Thoracic aorta (tissue), 2 donors: ENCODE measurements at places on chromosomes 13 and 19. TPM values are rescaled to one million over a fixed set of nuclear protein-coding genes. Genes with fewer than 3 reads are reported as not detected.

- H3K27ac ChIP-seq, result no peak overlapping the region
- H3K4me1 ChIP-seq, result no peaks in the 10 kb centered on the region
- H3K36me3 ChIP-seq, result no peaks in the 10 kb centered on the region
- no peaks in the 10 kb centered on the region for H3K27me3 ChIP-seq
- no peak overlapping the region for H3K4me3 ChIP-seq
These were observed 1577.5 kb upstream of the PRR20A start for GRCh38 chr13:55563267-55563666.

NLRP5 gene
- not detected for total RNA-seq

MEDAG gene
- total RNA-seq, result 634 TPM

DNA sequence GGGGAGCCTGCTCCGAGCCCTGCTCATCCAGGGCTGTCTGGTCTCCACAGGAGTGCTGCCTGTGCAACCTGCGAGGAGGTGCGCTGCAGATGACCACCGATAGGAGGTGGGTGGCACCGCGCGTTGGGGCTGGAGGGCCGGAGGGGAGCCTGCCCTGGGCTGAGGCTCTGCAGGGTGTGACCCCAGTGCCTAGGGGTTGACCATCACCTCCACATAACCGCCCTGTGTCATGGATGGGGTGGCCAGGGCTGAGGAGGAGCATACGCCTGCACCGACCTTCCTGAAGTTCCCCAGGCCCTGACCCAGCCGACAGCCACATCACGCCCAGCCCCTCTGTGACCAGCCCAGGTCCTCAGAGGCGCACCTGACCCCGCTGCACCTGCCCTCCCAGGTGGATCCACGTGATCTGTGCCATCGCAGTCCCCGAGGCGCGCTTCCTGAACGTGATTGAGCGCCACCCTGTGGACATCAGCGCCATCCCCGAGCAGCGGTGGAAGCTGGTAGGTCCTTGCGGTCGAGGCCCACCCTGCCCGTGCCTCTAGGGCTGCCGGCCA is 168.7 kb downstream of the KDM4B start:
- no peak overlapping the region for H3K27ac ChIP-seq
- H3K36me3 ChIP-seq, result peaks cover 49% of the 10 kb centered on the region
- H3K4me1 ChIP-seq, result no peaks in the 10 kb centered on the region
- DNase-seq, result no peak
- H3K27me3 ChIP-seq, result no peaks in the 10 kb centered on the region

- no peaks in the 10 kb centered on the region for H3K27me3 ChIP-seq
- H3K4me3 ChIP-seq, result no peak overlapping the region
- no peak for DNase-seq
- H3K4me1 ChIP-seq, result peaks cover 10% of the 10 kb centered on the region
- H3K36me3 ChIP-seq, result no peaks in the 10 kb centered on the region
- H3K27ac ChIP-seq, result peak overlapping the region; percentile 54
These were observed 35.6 kb downstream of the EFNB2 start for GRCh38 chr13:106499896-106500295.

FCAR gene
- total RNA-seq, result 7.1 TPM

MCOLN1 gene
- 19.6 TPM for total RNA-seq

GRCh38 chr13:38223089-38223488 is 126.6 kb upstream of the UFM1 start:
- no peak overlapping the region for H3K27ac ChIP-seq
- no peak for DNase-seq
- H3K4me3 ChIP-seq, result no peak overlapping the region
- H3K36me3 ChIP-seq, result no peaks in the 10 kb centered on the region
- H3K27me3 ChIP-seq, result no peaks in the 10 kb centered on the region
- no peaks in the 10 kb centered on the region for H3K4me1 ChIP-seq

DNA sequence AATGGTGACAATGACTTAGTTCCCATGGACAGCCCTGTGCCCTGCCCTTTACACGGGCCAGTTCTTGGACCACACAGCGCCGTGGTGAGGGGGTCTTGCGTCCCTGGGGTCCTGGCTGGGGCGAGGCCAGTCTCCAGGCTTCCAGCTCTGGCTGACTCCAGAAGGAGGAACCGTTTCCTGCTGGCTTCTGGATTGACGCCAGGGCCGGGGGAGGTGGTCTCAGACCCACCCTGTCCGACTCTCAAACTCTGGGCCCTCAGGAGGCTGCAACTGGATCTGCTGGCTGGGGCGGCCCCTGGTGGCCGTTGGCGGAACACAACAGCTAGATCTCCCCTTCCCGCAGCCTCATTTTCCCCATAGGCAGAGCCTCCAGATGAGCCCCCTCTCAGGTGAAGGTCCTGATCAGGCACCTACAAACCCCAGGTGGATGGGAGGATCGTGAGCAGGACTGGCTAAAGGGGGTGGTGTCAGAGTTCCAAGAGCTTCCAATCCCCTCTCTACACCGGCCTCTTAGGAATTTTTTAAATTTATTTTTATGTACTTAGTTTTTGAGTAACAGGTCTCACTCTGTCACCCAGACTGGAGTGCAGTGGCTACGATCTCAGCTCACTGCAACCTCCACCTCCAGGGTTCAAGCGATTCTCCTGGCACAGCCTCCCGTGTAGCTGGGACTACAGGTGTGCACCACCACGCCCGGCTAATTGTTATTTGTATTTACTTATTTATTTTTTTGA is 8.0 kb downstream of the CCDC194 start:
- no peaks in the 10 kb centered on the region for H3K36me3 ChIP-seq
- no peaks in the 10 kb centered on the region for H3K27me3 ChIP-seq
- no peak overlapping the region for H3K4me3 ChIP-seq
- no peak overlapping the region for H3K27ac ChIP-seq
- no peak for DNase-seq

DNA sequence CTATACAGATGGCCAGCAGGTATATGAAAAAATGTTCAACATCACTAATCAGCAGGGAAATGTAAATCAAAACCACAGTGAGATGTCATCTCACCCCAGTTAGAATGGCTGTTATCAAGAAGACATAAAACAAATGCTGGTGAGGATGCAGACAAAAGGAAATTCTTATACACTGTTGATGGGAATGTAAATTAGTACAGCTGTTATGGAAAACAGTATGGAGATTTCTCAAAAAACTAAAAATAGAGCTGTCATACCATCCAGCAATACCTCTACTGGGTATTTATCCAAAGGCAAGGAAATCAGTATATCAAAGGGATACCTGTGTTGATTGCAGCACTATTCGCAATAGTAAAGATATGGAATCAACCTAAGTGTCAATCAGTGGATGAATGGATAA is 22.9 kb downstream of the COG3 start:
- peaks cover 24% of the 10 kb centered on the region for H3K36me3 ChIP-seq
- no peaks in the 10 kb centered on the region for H3K4me1 ChIP-seq
- H3K27ac ChIP-seq, result no peak overlapping the region
- no peak for DNase-seq
- no peaks in the 10 kb centered on the region for H3K27me3 ChIP-seq
- H3K4me3 ChIP-seq, result no peak overlapping the region

GRCh38 chr13:111925146-111925875 is 141.6 kb upstream of the SOX1 start:
- H3K4me3 ChIP-seq, result no peak overlapping the region
- H3K27me3 ChIP-seq, result no peaks in the 10 kb centered on the region
- no peak for DNase-seq
- no peaks in the 10 kb centered on the region for H3K4me1 ChIP-seq
- no peak overlapping the region for H3K27ac ChIP-seq

DNA sequence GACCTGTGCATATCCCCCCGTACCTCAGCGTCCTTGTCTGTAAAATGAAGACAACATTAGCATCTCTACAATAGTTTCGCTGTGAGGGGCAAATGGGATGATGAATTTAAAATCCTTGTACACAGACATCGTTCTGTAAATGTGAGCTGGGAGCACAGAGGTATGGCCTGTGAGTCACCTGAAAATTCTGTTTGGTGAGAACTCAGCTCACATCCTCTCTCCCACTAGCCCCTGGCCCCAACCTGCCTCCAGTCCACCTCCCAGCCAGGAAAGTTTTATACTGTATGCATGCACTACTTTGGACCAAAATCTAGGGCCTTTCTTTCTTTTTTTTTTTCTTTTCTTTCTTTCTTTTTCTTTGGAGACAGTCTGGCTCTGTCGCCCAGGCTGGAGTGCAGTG is 8.7 kb upstream of the IZUMO2 start:
- no peak for DNase-seq
- H3K27ac ChIP-seq, result no peak overlapping the region

CASP14 gene
- 0.54 TPM for total RNA-seq

GRCh38 chr19:4088975-4089374 is 22.3 kb upstream of the ZBTB7A start:
- H3K27me3 ChIP-seq, result no peaks in the 10 kb centered on the region
- peak overlapping the region; percentile 52 for H3K4me3 ChIP-seq
- peaks cover 3% of the 10 kb centered on the region for H3K4me1 ChIP-seq

- no peaks in the 10 kb centered on the region for H3K36me3 ChIP-seq
- H3K27ac ChIP-seq, result no peak overlapping the region
- DNase-seq, result no peak
- H3K27me3 ChIP-seq, result no peaks in the 10 kb centered on the region
These were observed 13.6 kb downstream of the DLEU7 start for GRCh38 chr13:50829896-50830295.

GRCh38 chr13:23202383-23202782 is 21.6 kb downstream of the SGCG start:
- H3K4me3 ChIP-seq, result no peak overlapping the region
- no peaks in the 10 kb centered on the region for H3K4me1 ChIP-seq
- no peaks in the 10 kb centered on the region for H3K27me3 ChIP-seq
- H3K36me3 ChIP-seq, result no peaks in the 10 kb centered on the region
- DNase-seq, result no peak

ZNF91 gene
- total RNA-seq, result 63.0 TPM

KLK2 gene
- not detected for total RNA-seq

DNA sequence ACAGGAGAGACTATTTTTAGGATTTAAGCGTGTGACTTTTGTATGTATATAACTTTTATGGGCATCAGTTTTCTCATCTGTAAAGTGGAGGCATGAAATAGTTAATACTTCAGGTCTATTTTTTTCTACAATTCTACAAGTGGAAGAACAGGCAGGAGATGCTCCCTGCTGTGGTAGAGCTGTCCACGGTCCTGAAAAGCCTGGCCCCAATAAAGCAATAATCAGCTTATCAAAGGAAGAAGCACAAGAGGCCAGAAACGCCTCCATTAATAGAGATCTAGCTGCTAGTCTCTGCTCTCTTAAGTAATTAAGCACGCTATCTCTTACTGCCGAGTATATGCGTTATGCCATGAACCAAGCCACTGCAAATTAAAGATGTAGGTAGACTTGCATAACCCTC is 28.0 kb upstream of the WASF3 start:
- H3K27me3 ChIP-seq, result no peaks in the 10 kb centered on the region
- H3K4me3 ChIP-seq, result no peak overlapping the region
- H3K27ac ChIP-seq, result no peak overlapping the region
- H3K4me1 ChIP-seq, result no peaks in the 10 kb centered on the region

- H3K27ac ChIP-seq, result no peak overlapping the region
- peaks cover 22% of the 10 kb centered on the region for H3K4me1 ChIP-seq
- no peak for DNase-seq
- H3K36me3 ChIP-seq, result no peaks in the 10 kb centered on the region
These were observed 88.1 kb downstream of the TSC22D1 start for GRCh38 chr13:44487989-44488388.

- H3K27me3 ChIP-seq, result no peaks in the 10 kb centered on the region
- DNase-seq, result no peak
- H3K4me1 ChIP-seq, result no peaks in the 10 kb centered on the region
These were observed 707.5 kb downstream of the SLITRK6 start for GRCh38 chr13:85091631-85092234.

DNA sequence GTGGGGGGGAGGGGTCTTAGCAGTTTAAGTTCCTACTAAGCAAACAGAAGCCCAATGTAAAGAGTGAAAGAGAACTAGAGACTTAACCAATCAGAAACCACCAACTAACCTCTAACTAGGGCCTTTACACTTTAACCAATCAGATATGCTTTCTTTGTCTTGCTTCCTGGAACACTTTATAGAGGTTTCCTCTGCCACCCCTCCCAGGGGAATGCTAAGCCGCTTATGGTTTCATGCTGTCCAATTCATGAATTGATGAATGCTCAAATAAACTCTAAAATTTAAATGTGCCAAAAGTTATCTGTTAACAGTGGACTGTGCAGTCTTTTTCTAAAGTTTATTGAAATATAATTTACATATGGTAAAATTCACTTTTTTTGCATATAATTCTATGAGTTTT is 33.9 kb upstream of the LATS2 start:
- H3K4me1 ChIP-seq, result no peaks in the 10 kb centered on the region
- H3K27me3 ChIP-seq, result no peaks in the 10 kb centered on the region
- no peak for DNase-seq
- no peaks in the 10 kb centered on the region for H3K36me3 ChIP-seq

GRCh38 chr13:113186061-113186900 is 22.2 kb downstream of the PCID2 start:
- no peak overlapping the region for H3K27ac ChIP-seq
- peaks cover 36% of the 10 kb centered on the region for H3K36me3 ChIP-seq
- H3K4me1 ChIP-seq, result no peaks in the 10 kb centered on the region
- DNase-seq, result no peak
- H3K27me3 ChIP-seq, result no peaks in the 10 kb centered on the region

DNA sequence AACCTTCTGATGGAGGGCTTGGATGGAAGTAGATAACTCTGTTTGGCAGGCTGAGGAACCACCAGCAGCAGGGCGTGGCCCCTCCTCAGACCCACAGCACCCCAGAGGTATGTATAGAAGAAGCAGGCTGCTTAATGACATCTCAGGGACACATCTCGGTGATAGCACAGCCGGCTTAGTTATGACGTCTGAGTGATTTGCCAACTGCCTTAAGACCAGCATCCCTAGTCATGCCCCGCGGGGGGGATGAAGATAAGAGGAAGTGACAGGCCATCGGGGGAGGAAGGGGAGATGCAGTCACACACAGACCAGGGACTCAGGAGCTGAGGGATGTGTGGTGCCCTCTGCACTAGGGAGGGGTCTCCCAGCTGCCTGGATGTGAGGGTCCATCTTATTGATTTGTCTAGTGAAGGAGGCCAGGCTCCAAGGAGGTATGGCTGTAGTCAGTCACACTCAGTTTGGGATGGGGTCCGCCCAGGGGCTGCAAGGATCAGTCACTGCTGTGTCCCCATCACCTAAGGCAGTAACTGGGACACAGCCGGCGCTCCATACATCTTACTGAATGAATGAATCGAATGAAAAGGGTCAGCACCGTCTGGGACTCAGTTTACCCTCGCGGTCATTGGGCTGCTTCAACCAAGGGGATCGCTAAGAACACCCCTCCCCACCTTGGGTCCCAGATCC is 19.2 kb upstream of the ERCC1 start:
- DNase-seq, result no peak
- H3K27ac ChIP-seq, result peak overlapping the region; percentile 94
- peak overlapping the region; percentile 77 for H3K4me3 ChIP-seq
- H3K4me1 ChIP-seq, result peaks cover 16% of the 10 kb centered on the region

GRCh38 chr13:40376867-40377535 is 289.4 kb downstream of the FOXO1 start:
- no peaks in the 10 kb centered on the region for H3K27me3 ChIP-seq
- no peaks in the 10 kb centered on the region for H3K4me1 ChIP-seq
- H3K36me3 ChIP-seq, result no peaks in the 10 kb centered on the region
- H3K4me3 ChIP-seq, result peak overlapping the region; percentile 13
- H3K27ac ChIP-seq, result no peak overlapping the region
- no peak for DNase-seq

PSG7 gene
- not detected for total RNA-seq
